Activated CD4-positive, alpha-beta T cell treated with anti-CD3 and anti-CD28 coated beads for 24 hours (primary cell): ENCODE measurements at places on chromosomes 3 and 15.

DNA sequence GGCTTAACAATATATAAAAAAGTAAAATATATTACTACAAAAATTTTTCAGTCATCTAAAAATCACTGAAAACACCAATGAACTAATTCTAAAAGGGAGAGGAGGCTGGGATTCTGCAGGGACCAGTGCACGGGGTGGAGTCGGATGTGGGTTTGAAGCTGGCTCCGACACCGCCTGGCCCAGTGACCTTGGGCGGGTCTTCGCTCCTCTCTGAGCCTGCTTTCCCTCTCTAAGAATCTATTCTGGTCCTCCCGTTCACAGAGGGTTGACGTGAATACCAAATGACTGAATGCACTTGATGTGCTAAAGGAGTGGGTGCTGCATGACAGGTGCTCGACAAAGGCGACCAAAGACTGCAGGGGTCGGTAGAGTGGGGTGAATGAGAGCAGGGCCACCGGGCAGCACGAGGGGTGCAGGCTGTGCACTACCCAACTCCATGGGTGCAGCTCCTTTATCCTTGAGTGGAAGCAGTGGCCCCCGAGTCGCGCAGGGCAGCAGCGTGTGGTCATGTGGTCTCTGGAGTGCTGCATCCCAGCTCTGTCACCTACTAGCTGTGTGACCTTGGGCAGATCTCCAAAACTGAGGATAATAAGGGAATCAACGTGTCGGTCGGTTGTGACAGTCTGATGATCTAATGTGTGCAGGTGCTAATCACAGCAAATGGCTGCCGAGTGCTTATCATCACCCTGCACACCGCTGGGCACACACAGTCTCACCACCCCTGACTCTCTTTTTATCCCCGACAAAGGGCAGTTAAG, 8.6 kb upstream of the IQSEC1 start:
- DNase-seq, result no peak

GRCh38 chr15:62649793-62650420, 392.6 kb upstream of the TPM1 start:
- no peak for DNase-seq

- DNase-seq, result no peak
Observed at GRCh38 chr3:9180764-9181117, 68.7 kb downstream of the SRGAP3 start.

DNA sequence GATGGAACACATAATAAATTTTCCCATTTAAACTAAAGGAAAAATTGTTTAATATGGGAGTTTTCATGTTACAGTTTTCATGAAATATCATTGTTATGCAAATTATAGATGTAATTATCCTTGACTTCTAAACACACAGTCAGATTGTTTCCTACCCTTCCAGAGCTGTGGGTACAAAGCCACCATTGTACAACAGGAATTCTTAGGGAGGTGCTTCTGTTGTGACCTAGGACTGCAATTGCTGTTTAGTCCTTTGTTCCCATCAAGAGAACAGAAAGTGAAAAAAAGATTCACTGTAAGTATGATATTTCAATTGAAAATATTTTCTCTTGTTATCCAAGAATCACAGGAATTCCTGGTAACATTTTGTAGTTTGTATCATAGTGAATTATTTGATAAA, 455.3 kb upstream of the NAALADL2 start:
- no peak for DNase-seq

GRCh38 chr15:63405683-63406390, 24.2 kb upstream of the CA12 start:
- no peak for DNase-seq

- DNase-seq, result no peak
Observed at GRCh38 chr3:194812176-194812575, 126.5 kb downstream of the FAM43A start.

GRCh38 chr3:52570076-52570475, 33.7 kb downstream of the UQCC5 start:
- no peak for DNase-seq

- no peak for DNase-seq
Observed at GRCh38 chr3:194067949-194068362, 68.0 kb upstream of the HES1 start.

- no peak for DNase-seq
Observed at GRCh38 chr3:43748179-43748578, 57.4 kb downstream of the ABHD5 start.
